ENCODE measurements at places on chromosomes 3 and 15.

DNA sequence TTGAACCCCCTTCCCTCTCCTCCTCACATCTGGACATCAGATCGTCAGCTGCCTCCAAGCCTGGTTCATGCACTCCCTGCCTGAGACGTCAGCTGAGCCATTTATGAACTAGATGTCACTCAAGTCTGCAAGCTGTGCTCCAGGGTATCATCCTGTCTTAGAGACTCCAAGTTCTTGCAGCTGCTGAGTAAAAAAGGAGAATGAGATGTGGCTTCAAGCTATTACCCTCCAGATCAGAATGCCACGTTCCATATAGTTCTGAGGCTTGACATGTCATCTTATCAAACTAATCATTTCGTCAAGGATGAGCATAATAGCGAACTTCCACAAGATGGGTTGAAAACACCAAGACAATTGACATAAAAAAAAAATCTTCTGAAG is 766.3 kb downstream of the TBL1XR1 start:
- no peak for DNase-seq

- no peak for DNase-seq
These were observed 51.0 kb downstream of the CCDC54 start for GRCh38 chr3:107428051-107428858.

DNA sequence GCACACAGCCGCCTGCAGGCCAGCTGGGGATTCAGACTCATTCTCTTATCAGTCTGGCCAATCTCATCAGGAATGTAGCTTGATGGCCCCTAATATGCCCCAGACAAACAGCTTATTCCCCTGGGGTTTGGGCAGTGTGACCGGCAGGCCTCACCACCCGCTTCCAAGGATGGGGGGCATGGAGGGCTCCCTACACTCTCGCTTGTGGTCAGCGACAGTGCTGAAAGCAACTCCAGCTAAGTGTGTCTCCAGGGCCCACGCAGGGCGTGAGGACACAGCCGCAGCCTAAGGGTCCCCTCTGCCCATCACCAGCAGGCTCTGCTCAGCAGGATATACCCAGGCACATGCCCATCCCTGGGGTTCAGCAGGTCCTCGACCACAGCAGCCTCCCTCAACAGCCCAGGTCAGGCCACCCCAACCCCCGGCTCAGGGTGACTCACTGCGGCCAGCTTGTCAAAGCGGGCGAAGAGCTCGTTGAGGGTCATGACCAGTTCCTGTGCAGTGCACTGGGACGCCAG is 116.7 kb downstream of the ADCY5 start:
- no peak for DNase-seq

GRCh38 chr15:66706225-66706732 is 4.2 kb downstream of the SMAD6 start:
- DNase-seq = no peak

- no peak for DNase-seq
These were observed 92.6 kb downstream of the CHDH start for GRCh38 chr3:53753518-53754183.

DNA sequence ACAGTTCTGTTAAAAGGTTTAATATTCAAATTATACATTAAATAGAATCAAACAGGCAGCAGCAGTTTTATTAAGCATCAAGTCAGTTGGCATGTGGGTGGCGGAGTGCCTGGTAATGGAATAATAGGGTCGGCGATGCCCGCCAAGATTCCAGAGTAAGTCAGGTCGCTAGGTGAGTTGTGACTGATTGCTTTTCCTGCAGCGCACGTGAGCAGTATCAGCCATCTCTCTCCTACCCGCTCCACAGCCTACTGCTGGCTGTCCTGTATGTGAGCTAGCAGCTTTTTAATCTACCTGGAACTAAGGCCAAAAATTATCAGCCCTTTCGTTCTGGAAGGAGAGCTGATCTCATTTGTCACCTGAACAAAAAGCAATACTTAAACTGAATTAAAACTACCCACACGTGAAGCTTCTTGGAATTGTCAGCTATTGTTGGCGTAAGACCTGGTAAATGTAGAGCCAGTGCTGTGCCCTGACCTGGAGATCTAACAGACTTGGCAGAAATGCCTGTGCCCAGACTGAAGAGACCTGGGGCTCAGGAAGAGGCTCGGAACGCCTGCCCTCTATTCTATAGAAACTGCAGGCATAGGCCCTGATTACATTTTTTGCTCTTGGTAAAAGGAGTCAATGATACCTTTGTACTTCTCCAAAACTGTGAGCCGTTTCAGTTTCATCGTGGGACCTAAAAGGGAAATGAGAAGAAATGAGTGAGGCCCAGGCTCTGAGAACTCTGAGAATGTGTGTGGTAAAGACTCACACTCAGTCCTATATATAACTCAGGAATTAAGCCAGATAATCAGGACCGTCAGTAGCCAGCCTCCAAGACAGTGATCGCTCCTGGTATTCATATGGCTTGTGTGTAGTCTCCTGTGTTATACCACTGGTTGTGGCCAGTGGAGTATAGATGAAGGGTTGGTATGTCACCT is 21.9 kb downstream of the IDH3A start:
- DNase-seq = no peak

DNA sequence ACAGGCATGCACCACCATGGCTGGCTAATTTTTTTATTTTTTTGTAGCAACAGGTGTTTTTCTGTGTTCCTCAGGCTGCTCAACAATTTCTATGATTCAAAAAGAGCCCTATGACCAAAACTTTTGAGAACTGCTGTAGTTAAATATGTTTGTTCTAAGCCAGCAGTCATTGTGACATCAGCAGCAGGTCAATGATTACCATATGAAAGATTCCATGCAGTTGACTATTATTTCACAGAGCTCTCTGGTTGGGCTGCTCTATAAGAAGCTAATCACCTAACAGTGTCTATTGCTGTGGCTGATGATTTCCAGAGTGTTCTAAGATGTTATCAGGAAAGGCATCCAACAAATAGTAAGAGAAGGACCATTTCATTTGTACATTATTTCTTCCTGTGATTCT is at the start of gene CCDC54:
Gene CCDC54 (plus strand): TSS at position 289 of the 400 bp plus-strand sequence. CDS start 149 bp downstream, outside the sequence.
- DNase-seq = no peak

DNA sequence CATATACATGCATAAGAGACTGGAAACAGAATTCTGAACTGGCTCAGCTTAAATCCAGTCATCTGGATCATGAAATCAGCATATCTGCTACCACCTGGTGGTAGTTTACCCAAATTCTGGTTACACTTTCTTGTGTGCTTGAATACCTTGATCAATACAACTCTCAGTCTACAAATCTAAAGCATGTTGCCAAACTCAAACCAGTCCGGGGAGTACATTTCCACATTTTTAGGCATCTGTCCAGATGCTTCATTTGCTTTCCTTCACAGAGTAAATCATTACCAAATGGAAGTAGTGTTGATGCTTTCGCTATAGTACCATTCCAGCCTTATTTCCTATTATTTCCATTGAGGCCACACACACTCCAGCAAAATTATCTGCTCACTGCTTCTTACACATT is 126.4 kb downstream of the P2RY1 start:
- no peak for DNase-seq

GRCh38 chr3:111610189-111610588 is 15.0 kb upstream of the ZBED2 start:
- DNase-seq = no peak

DNA sequence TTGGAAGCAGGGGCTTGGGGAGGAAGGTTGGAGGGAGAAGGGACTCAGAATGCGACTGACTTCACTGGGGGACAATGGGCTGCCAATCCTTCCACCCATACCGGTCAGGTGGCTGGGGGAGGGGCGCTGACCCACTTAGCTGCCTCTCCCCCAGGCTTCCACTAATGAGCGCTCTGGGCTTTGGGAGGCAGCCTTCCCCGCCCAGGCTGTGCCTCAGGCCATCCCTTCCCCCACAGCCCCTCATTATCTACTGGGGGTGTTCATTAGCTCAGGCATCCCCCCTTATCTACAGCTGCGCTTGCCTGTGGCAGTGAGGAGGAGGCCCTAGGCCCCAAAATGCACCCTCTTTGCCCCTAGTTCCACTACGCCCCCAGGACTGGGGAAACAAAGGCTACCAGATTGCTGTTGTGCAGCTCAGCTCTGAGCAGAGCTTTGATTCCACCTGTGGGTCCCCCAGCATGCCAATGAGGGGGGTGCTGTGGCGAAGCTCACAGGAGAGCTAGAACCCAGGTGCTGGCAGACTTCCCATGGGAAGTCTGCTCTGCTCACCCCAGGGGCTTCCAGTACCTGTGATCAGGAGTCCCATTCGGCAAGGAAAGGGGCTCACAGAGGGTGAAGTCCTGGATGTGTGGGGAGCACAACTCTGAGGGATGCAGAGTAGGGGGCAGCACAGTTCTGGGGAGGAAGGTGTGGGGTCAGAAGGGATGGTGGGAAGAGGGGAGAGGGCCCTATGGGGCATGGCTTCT is 29.4 kb upstream of the SEMA3F start:
- DNase-seq = no peak

DNA sequence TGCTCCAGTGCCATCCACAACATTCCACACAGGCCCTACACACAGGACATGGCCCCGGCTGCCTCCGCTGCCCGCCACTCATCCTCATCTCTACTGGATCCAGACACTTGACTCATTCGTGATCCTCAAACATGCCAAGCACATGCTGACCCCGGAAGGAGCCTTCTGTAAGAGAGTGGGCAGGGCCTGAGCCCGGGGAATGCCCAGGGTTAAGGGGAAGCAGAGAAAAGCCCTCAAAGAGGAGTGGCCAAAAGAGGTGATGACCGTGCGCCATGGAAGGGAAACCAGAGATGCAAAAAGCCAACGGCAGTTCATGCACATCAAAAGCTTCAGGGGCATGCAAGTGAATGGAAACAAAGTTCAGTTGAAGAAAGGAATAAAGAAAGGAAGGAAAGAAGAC is 46.1 kb downstream of the RFTN1 start:
- no peak for DNase-seq
